Central memory CD4-positive, alpha-beta T cell (primary cell): ENCODE measurements at places on chromosomes 11 and 22.
A peak's percentile ranks its signal among the peaks of the same experiment; 100 is the strongest.

DNA sequence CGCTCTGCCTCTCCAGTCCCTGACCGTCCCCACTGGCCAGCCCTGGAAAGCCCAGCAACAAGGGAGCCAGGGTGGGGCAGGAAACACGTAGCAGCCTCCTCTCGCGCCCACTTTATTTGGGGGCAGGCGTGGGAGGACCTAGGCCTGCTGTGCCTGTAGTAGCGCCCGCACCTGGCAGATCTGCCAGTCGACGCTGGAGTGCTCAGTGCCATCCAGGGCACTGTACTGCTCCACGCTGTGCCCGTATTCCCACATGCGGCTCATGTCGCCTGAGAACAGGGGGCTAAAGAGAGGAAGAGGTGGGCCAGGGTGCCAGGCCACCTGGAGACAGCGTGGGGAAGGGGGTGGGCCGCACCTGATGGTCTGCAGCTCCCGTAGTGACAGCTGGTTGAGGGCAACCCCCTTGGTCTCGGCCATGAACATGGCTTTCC, 17.0 kb upstream of the DRICH1 start:
- DNase-seq = no peak

- no peak for DNase-seq
These were observed 2.7 kb upstream of the CLMP start for GRCh38 chr11:123197711-123198110.

- DNase-seq = no peak
These were observed 16.9 kb upstream of the SIK2 start for GRCh38 chr11:111585371-111585770.

DNA sequence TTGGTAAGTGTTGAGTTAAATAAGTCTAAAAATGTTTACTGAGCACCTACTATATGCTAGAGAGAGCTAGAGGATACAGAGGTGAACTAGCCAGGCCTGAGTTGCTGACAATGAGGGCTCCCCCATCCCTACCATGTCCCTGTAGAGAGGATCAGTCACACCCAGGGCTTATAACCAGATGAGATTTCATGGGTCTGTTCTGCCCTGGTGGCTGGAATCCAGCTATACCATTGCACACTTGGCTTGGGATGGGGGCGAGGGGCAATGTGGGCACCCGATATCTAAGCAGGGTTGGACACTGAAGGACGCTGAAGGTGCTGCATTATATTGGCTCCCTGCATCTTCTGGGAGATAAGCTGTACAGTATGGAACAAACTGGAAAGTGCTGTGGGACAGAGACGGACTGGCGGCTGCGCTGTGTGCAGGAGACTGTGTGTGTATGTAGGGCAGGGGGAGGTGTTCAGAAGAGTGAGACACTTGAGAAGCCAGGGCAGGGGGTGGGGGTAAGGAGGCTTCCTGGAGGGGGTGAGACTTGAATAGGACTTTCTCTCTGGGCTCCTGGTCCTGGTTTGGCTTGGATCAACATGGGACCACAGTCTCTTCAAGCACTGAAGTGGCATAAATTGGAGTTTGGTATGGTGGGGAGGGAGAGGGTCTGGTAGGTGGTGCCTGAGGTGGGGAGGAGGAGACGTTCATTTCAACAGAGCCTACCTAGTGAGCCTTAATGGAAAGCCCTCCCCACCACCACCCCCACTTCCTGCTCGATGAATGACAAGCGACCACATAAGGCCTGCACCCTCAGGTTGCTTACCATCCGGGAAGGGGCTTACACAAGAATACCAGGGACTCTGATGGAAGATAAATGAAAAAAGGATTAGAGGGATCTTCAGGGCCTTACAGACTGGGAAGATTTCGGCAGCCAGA, 1.8 kb downstream of the CD82 start:
- peak; percentile 39 for DNase-seq

DNA sequence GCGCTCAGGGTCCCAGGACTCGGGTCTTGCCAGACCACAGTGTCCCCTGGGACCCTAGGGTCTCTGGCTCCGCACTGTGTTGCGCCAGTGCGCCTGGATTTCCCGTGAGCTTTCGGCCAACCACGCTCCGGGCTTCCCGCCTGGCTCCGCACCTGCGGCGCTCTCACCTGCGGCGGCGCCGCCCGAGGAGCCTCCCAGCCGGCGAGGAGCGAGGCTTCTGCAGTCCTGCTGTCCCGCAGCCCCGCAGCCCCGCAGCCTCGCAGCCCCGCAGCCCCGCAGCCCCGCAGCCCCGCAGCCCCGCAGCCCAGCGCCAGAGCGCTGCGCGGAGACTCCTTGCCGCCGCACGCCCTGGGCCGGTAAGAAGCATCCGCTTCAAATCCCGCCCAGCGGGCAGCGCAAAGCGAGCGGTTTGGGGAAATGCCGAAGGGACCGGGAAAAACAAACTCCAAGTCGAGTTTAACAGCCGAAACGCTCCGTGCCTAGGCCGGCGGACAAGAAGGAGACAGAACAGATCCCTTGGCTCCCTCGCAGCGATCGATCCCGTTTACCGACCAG, 939 bp downstream of the ALX4 start:
- no peak for DNase-seq

GRCh38 chr11:43872995-43873394, 7.6 kb upstream of the ALKBH3 start:
- DNase-seq = no peak

DNA sequence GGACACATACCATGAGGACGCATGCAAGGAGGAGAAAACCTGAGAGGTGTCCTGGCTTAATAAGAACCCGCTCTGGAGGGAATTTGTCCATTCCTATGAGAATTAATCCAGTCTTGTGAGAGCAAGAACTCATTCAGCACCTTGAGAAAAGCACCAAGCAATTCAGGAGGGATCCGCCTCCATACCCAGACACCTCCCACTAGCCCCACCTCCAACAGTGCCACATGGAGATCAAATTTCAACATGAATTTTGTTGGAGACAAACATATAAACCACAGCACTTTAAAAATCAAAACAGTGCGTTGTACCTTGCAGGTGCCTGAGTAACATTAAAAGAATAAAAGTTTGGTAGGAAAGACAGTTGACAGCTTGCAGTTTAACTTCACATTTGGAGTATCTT, 11.4 kb downstream of the UBE4A start:
- no peak for DNase-seq

DNA sequence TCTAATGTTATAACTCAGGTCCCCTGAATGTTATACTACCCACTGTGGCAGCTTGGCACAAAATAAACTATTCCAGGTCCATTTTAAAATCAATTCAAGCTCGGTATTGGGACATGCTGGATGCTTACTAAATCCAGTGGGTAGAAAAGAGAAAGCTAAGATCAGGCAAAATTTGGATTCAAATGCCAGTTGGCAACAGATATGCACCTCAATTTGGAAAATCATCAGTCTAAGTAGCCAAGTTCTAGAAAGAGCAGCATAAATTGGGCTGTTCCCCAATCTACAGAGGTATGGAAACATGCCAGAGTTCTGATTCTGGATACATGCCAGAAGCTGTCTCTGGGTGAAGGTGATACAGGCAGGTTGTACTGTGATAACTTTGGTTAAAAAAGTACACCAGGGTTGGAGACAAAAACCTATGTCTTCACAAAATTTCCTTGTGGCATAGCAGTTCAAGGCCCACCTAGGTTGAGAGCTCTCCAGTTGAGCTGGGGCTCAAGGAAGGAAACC, 427.8 kb downstream of the LRRC4C start:
- DNase-seq = no peak

DNA sequence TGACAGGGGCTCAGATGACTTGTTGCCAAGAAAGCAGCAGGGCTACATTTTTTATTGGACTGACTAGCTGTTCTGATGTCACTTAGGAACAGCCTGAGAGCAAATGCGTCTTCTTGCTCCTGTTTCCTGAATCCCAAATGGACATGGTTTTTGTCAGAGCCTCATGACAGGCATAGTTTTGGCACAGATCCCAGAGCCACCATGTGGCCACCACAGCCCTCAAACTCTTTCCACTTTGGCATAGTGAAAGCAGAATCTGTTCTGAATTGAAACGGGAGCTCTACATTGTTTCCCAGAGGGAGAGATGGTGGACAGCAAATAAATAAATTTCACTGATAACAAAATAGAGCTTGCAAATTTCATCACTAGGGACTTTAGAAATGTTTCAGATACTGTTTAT, 222.2 kb downstream of the C11orf87 start:
- no peak for DNase-seq

GRCh38 chr22:22704156-22704946, 59.9 kb downstream of the GGTLC2 start:
- DNase-seq = no peak

GRCh38 chr11:6260207-6260726, 629 bp downstream of the CCKBR start:
- DNase-seq = no peak

- no peak for DNase-seq
These were observed 38.7 kb downstream of the EIF3F start for GRCh38 chr11:8025816-8026215.

GRCh38 chr22:29369460-29369859, 18.9 kb downstream of the AP1B1 start:
- no peak for DNase-seq

GRCh38 chr11:3807909-3808860, at the start of gene PGAP2:
PGAP2 (plus strand) TSS chr11:3808560; CDS start chr11:3811260, 2,700 bp downstream.
- DNase-seq = peak; percentile 44

DNA sequence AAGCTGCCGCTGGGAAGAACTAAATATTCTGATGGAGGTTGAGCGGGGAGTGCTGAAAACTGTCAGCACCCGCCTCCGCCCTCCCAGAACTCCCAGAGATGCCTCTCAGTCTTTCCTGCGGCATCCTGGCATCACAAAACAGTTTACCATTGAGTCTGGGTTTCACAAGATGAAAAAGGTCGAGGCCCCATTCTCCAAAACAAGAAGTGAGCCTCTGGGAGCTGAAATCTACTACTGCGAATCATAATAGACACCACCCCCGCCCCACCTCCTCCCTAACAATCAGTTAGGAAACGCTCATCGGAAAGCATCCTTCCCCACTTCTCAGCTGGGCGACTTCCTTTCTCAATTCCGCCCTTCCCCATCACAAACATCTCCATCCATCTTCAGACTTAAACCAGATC, 1.0 kb downstream of the SUN2 start:
- peak; percentile 39 for DNase-seq

GRCh38 chr11:1478544-1478943, 8.0 kb downstream of the MOB2 start:
- no peak for DNase-seq

- DNase-seq = no peak
These were observed 12.8 kb downstream of the SLC37A2 start for GRCh38 chr11:125075900-125076317.

DNA sequence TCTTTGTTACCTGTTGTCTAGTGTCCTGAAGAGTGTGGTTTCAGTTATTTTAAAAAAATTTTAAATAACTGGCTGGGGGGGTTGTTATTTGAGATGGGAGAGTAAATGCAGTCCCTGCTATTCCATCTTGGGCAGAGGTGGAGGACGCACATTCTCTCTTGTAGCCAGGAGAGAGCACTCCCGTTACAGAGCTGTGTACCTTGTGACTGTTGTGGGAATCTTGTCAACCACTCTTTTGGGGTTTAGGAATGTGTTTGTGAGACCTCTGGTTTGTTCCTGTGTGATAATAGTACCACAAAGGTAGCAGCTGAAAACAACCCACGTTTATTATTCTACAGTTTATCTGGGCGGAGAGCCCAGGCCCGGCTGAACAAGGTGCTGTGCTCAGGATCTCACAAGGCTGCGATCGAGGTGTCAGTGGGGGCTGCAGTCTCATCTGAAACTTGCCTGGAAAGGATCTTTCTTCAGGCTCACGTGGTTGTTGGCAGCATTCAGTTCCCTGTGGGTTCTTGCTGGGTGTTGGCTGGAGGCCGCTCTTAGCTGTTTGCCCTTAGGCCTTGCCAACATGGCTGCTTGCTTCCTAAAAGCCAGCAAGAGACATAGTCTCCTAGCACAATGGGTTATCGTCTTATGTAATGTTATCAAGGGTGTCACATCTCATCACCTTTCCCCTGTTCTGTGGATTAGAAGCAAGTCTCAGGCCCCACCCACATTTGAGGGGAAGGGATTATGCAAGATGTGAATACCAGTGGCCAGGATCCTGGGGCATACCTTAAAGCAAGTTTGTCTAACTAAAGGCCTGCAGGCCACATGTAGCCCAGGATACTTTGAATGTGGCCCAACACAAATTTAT, 20.6 kb downstream of the IGHMBP2 start:
- no peak for DNase-seq

GRCh38 chr11:68521969-68522652, 61.6 kb downstream of the PPP6R3 start:
- DNase-seq = no peak

- no peak for DNase-seq
These were observed 102.9 kb upstream of the PAX6 start for GRCh38 chr11:31913985-31914384.

DNA sequence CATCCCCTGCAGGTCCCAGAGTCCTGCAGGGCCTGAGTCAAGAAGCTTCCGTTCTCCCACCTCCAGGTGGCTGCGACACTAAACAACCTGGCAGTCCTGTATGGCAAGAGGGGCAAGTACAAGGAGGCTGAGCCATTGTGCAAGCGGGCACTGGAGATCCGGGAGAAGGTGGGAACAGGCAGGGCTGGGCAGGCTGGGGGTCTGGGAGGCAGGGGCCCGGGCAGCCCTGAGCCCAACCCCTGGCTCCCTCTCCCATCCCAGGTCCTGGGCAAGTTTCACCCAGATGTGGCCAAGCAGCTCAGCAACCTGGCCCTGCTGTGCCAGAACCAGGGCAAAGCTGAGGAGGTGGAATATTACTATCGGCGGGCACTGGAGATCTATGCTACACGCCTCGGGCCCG, 4.7 kb upstream of the RAB1B start:
- no peak for DNase-seq

GRCh38 chr22:27405672-27406388, 395.7 kb downstream of the MN1 start:
- no peak for DNase-seq

DNA sequence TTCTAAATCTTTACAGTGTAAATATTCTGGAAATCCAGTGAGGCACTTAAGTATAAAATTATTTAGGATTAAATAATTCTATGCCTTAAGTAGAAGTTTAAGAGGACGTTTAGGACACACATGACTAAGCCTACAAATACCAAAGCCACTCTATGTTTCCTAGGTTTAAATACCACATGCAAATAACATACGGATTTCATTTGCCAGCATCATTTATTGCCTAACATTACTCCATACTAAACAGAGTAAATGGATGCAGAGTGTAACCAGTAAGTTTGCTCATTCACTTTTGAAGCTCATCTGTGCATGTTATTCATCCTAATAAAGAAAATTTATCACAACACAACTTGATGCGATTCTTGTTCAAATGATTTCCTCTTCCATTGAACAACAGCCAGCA, 4.1 kb downstream of the BDNF start:
- no peak for DNase-seq

DNA sequence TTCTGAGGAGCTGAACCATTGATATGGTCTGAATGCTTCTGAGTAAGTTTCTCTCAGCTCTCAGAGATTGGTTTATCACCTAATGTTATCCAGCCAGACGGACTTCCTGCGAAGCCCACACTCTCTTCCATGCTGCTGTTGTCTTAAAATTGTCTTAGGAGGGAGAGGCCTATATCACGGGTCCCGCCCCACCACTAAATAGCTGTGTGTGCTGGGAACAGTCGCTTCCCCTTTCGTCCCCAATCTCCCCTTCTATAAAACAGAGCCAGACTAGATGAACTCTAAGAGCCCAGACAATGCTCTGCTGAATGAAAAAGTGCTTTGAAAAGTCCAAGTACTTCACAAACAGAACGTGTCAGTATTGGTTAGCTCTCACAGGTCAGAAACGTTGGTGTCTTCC, 81.4 kb upstream of the AKIP1 start:
- DNase-seq = no peak
